D721Med (cell line): ENCODE measurements at places on chromosomes 6 and 20.

DNA sequence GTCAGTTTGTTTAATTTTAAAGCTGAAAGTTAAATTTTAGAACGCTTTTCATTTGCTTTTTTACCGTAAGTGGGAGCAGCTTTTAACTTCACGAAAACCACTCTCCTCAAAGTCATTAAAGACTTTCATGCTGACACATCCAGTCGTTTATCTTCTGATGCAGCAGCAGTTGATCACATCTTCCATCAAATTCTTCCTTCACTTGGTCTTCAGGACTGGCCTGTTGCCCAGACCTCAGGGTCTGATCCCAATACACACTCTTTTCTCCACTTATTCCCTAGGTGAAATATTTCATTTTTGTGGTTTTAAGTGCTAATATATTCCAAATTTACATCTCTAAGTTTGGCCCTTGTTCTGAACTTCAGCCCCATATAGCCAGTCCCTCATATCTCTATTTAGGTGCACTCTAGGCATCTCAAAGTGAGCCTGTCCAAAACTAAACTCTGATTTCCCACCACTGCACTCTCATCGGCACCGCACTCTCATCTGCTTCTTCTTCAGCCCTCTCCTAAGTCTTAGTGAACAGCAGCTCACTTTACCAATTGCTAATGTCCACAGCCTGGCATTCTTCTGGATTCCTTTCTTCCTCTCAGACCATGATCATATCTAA is 20.4 kb downstream of the AFDN start:
- DNase-seq = no peak

GRCh38 chr6:144334150-144334708 is 49.1 kb downstream of the UTRN start:
- DNase-seq = no peak

DNA sequence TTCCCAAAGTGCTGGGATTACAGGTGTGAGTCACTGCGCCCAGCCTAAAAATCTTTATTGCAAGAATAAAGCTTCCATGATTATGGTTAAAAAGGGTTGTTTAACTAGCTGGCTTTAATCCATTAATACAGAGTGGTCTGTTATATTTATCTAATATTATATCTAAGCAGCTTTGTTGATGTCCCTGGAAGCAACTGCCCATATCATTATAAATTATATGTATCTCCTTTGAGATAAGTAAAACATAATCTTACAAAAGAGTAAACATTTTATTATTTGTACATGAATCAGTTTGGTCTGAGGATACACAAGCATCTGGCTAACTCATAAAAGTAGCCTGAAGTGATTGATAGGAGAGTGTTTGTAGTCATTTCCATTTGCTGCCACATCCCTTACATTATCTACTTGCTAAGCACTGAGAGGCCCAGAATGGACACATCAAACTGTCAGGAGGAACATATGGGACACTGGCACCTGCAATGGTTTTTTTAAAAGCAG is 46.9 kb downstream of the TRAF3IP2 start:
- no peak for DNase-seq

DNA sequence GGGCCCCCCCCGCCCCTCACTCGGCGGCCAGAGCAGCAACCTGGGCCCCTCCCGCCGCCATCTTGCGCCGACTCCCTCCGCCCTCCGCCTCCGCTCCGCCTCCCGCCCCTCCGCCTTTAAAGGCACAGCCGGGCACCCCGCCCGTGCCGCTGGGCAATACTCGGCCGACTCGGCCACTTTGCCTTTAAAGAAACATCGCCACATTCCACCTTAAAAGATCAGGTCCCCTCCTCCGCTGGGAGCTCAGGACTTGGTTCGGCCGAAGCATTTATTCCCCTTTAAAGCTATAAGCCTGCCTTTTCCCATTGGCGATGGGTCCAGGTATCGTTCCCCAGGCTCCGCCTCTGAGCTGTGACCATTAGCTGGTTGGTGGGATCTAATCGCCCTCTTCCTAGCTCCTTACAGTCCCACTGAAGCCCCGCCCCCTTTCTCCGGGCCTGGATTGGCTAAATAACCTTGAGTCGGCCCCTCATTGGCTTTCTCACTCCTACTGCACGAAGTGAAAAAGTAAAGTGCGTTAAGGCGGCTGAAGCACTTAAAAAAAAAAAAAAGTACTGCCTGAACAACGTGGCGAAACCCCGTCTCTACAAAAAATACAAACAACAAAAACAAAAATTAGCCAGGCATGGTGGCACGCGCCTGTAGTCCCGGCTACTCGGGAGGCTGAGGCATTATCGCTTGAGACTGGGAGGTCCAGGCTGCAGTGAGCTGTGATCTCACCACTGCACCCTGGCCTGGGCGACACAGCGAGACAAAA is at the start of gene ZBTB22:
Gene ZBTB22, minus strand, starts transcription at position 76 of the 757 bp plus-strand sequence. CDS start 828 bp downstream, outside the sequence.
- DNase-seq = peak; percentile 87

DNA sequence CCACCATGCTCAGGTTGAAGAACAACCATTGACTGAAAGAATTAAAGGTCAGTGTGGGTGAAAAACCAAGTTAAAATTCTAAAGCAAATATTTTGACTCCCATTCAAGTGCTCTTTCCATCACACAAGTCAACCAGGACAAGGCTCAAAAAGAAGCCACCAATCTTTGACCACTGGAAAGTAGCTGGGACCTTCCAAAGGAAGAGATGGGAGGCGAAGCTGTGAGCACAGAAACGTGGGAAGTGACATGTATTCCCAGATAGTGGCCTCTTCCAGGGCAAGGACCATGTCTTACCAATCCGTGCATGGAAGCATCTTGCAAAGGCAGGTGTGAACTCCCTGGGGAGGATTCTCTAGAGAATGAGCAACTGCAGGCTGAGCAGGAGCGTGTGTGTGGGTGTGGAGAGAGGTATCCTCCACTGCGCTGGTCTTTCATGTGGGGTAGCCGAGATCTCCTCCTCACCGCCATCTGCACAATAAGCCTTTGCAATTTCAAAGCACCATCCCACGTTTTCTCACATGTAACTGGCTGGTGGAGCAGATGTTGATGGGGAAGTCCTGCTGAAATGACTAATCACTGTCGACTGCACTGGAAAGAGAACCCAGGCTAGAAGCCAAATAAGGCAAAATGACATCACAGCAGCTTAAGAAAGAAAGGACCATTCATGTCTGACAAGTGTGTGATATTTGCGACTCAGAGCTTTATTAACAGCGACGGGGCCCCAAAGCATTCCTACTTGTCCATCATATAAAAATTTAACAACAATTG is 189.4 kb upstream of the RREB1 start:
- DNase-seq = no peak

GRCh38 chr20:19907326-19908056 is 109.7 kb upstream of the NAA20 start:
- DNase-seq = no peak

DNA sequence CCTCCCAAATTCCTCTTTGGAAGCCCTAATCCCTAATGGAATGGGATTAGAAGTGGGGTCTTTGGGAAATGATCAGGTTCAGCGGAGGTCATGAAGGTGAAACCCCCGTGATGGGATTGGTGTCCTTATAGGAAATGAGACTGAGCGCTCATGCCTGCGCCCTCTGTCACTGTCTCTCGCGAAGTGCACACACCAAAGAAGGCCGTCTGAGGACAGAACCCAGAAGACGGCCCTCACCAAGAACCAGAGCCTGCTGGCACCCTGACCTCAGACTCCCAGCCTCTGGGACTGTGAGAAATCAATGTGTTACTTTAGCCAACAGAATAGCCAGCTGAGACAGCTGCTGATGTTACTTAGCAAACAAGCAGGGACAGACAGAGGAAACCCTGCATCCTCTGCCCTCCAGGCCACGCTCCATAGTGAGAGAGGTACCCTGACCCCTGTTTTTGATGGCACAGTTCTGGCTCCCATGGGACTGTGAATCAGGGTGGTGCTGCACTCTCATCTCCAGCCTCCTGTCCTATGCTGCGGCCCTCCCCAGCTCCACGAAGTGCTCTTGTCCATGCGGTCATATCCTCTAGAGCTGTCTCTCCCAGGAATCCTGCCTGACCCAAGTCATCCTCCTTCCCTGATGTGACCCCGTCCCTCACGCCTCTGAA is 369.3 kb downstream of the ZFAND3 start:
- no peak for DNase-seq
